Nephron progenitor cell (in vitro differentiated cells): ENCODE measurements at places on chromosomes 11 and 22.

GRCh38 chr11:36753960-36754359 lies 155.9 kb upstream of the RAG2 start:
- no peak for DNase-seq

DNA sequence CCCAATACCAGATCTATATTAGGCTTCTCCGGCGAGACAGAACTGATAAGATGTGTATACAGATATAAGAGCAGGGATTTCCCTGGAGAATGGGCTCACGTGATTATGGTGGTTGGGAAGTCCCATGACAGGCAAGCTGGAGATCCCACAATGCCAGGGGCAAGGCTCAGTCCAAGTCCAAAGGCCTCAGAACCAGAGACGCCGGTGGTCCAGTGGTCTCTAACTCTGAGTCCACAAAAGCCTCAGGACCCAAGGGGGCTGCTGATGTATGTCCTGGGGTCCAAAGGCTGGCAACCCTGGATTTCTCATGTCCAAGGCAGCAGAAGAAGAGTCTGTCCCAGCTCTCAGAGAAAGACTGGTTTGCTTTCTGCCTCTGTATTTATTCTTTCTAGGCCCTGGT lies 15.8 kb upstream of the OSBPL5 start:
- DNase-seq, result no peak

DNA sequence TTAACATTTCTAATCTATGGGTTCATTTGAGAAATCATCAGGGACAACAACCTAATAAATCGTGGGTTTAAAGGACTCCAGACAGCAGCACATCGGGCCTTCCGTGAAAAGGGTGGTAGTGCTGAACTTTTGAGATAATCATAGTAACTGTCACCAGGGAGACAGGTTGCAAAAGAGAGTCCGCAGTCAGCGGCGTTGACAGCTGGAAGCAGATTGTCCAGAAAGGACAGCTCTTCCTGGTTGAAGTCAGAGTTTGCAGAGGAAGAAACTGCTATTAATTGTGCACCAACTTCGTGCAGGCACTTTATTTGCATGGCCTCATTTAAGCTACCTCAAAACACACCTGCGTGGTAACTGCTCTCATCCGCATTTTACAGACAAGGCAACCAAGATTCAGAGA lies 20.5 kb upstream of the ISX start:
- no peak for DNase-seq

DNA sequence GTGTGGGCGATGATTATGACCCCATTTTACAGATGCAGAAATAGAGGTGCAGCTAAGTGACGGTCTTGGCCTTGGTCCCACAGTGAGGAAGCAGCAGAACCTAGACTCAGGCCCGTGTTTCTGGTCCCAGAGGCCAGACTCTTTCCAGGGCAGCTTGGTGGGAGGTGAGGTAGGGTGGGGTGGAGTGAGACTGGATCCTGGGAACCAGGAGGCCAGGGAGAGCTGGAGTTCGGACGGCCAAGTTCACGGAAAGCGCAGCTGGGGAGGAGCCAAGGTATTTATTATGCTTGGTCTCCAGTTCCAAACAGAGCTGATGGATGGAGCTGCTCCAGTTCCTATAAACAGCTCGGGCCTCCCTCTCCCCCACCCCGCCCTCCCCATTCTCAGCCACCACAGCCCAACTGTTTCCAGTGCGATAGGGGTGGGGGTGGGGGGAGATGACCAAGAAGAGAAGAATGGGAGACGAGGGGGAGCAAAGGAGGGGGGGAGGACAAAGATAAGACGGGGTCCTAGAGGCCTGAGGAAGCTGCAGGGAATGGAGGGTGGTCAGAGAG lies 16.2 kb downstream of the LRRC32 start:
- no peak for DNase-seq
